ENCODE measurements at places on chromosomes 1 and 21.

DNA sequence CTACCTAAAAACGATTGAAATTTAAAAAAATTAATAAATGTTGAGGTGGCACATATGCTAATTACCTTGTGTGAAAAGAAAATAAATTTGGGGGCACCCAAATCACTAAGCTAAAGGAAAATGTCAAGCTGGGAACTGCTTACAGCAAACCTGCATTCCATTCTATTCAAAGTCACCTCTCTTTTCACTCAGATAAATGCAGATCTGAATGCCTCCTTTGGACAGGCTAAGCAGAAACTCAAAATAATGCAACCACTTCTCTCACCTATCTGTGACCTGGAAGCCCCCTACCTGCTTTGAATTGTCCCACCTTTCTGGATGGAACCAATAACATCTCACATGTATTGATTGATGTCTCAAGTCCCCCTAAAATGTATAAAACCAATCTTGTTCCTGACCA, 628.7 kb downstream of the AMY1C start:
- DNase-seq, result no peak

DNA sequence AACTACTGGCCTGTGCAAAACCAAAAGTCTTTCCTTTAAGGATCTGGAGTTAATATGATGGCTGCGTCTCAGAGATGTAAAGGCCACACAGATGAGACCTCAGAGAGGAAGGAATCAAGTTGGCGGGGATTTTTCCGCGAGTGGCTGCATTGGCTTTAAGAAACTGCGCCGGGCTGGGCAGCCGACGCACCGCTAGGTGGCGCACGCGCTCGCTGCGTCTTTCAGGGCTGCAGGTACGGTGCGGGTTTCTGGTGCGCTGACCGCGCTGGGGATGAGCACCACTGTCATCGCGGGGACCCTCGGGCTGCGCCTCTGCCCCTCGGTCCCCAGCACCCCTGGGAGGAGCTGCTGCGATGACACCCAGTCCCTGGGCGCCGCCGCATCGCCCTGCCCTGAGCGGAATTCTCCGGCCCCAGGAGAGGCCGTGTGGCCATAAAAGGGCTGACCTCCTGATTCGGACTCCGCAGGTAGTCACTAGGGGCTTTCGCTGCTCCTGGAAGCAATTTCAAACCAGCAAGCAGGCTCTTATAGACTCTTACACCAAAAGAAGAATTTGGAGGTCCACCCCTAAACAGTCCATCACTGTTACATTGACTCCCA, 241.0 kb downstream of the KCNJ6 start:
- peak; percentile 80 for DNase-seq

GRCh38 chr1:87783315-87783714, 454.6 kb downstream of the LMO4 start:
- no peak for DNase-seq

DNA sequence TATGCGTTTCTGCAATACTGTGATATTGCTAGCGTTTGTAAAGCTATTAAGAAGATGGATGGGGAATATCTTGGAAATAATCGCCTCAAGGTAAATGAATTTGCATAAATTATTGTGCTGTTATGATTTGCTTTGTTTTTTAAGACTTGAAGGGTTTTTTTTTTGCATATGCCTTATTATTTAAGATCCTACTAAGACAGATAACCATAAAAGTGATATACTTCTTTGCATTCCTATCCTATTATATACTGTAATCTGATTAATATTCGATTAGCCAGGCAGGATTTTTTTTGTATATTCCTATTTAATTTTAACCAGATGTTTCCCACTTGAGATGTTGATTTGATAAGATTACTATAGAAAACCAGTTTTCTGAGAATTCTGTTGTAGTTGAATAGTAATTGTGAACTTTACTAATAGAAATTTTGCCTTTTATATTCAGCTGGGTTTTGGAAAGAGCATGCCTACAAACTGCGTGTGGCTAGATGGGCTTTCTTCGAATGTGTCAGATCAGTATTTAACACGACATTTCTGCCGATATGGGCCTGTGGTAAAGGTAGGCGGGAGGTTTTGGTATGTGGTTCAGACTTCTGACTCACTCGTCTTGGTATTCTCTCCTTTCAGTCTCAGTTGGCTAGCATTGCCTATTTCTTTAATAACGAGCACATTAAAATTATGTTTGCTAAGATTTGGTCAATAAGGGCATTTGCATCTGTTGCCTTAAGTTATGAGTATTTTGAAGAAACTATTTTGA, 56.8 kb downstream of the ZBTB17 start:
- peak; percentile 69 for DNase-seq

GRCh38 chr1:206963740-206964139, 6.5 kb downstream of the FCAMR start:
- no peak for DNase-seq

DNA sequence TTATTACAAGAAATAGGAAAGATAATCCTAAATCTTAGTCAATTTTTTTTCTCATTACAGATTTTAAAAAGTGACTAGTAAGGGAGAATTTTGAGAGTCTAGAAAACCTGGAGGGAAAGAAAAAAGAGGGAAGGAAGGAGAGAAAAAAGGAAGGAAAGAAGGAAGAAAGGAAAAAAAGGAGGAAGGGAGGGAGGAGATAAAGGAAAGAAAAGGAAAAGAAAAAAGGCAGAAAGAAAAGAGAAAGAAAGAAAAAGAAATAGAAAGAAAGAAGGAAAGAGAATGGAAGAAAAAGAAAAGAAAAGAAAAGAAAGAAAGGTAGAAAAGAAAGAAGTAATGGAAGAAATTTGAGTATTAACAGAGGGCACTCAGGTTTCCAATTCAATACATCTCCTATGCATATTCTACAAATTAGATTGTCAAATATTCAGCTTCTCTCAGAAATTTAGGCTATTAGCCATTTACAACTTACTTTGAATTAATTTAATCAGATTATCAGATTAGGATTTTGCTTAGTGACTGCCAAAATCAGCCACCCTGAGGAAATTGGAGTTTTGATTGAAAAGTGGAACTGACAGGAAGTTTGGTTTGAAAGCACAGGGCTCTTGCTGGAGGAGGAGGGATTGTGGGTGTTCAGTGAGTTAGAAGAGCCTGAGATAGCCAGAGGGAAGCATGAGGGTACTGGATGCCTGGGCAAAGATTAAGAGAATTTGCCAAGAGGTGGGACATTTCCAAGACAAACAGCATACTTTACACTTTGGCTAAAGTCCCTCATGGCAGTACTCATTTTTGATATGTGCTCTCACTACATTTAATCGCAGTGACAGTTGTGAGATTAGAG, 677.8 kb downstream of the USP25 start:
- DNase-seq, result no peak

GRCh38 chr1:240784776-240785175, 172.8 kb upstream of the GREM2 start:
- DNase-seq, result no peak

GRCh38 chr1:210565306-210565705, 236.6 kb downstream of the HHAT start:
- no peak for DNase-seq

GRCh38 chr1:168428063-168428731, 115.6 kb downstream of the XCL2 start:
- peak; percentile 91 for DNase-seq

DNA sequence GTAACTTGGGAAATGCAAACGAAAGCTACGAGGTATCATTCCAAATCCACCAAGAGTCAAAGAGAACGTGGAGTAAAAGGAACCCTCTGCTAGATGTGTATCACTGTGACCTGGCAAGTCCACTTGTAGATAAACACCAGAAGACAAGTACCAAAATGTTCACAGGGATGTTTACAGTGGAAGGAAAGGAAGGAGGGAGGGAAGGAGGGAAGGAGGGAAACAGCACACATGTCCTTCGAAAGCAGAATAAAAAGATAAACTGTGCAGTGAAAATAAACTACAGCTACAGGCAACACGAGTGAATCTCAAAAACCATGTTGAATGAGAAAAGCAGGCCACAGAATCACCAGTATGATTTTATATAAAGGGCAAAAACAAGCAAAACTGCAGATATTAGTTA, 59.9 kb downstream of the TP53BP2 start:
- DNase-seq, result no peak

GRCh38 chr1:165877940-165878556, 50.6 kb downstream of the UCK2 start:
- DNase-seq, result no peak

GRCh38 chr1:177593105-177593504, 376.8 kb downstream of the SEC16B start:
- no peak for DNase-seq

DNA sequence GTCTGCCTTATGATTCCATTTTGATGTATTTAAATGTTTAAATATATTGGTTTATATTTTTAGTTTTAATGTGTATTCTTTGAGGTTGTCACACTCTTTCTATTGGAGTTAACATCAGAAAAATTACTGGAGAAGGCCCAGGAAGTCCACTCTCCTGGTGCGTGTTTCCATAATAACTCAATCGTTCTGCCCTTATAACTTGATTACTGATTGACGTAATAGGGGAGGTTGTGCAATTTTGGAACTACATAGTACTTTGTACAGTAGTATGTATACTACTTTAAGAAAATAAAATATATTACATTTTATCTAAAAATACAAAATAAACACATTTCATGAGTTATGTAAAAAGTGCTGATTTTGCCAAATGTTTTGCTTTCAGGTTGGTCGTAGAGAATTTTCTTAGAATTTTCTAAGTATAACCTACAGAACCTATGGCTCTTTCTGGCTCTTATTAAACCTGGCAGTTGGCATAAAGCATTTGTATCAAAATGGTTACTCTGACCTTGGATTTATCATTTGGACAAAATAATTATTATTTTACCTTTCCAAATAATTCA, 5.7 kb downstream of the PLA2G4A start:
- DNase-seq, result no peak

GRCh38 chr1:66069976-66070876, 277.5 kb downstream of the PDE4B start:
- DNase-seq, result no peak
